ENCODE measurements at places on chromosomes 7 and 10.

- no peak for DNase-seq
These were observed 113.8 kb downstream of the PRPF18 start for GRCh38 chr10:13700473-13701144.

DNA sequence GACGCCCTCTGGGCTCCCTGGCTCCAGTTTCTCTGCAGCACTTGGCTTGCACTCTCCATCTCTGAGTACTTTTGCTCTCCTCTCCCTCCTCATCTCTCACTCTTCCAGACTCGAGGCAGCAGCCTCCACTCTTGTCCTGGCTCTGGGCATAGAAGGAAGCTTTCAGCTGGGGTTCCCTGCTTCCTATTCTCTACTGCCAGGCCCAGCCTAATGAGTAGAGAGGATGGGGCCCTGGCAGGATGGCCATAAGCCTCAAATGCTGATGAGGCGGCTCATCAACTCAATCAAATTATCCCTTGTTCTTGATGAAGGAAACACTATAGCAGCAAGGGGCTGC is 55.8 kb downstream of the NEURL1 start:
- DNase-seq: no peak

DNA sequence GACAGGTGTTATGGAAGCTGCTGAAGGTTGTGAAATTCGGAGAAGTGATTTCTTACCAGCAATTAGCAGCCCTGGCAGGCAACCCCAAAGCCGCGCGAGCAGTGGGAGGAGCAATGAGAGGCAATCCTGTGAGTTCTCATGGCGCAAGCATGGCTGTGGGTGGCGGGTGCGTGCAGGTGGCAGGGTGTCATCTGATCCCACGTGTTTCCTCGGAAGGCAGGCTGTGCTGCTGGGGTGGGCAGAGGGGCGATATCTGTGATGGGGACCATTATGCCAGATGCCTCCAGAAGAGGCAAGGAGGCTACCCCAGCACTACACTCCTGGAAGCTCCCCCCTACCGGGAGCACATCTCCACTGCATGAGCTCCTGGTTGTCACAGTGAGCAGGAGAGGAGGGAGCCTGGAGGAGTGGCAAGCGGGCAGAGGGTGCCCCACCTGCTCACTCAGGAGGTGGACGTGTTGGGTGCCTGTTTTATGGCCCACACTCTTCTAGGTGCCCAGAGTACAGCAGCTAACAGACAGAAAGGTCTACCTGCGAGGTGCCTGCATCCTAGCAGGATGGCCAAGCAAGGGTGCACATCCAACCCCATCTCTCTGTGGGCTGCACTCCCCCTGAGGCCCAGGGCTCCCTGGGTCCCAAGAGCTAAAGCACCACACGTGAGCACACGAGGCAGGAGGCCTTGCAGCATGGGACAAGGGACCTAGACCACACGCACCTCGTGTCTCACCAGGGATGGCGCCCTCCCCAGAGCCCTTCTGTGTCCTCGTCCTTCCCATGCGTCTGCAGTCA is 204.7 kb downstream of the EBF3 start:
- DNase-seq: no peak

DNA sequence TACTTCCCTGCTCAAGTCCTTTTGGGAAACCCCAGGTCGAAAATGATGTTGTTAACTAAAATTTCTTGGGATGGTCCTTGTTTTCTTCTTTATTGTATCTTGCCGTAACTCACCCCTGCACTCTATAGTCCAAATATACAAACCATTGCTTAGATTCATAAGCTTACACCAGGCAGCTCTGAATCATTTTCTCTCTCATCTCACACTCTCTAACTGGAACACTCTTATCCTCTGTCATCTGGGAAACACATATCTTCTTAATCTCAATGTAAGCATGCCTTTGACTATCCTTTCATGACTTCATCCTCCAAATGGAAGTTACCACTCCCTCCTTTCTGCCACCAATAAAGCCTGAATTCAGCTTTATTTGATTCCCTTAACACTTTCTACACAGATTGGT is 175.8 kb upstream of the ANK3 start:
- no peak for DNase-seq

DNA sequence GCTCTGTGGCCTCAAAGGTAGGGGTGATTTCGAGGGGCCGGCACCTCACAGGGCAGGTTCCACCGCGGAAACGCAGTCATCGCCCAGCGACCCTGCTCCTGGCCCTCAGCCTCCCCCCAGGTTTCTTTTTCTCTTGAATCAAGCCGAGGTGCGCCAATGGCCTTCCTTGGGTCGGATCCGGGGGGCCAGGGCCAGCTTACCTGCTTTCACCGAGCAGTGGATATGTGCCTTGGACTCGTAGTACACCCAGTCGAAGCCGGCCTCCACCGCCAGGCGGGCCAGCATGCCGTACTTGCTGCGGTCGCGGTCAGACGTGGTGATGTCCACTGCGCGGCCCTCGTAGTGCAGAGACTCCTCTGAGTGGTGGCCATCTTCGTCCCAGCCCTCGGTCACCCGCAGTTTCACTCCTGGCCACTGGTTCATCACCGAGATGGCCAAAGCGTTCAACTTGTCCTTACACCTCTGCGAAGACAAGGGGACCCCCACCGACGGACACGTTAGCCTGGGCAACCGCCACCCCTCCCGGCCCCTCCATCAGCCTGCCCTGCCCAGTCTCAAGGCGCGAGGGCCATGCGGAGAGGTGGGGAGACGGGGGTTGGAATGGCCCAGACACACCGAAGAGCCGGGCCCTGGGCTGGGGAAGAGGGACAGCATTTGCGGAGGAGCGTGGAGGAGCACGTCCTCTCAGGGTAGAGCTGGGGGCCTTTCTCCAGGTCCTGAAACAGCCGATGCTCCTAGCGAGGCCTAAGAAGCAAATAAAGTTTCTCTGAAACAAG is 6.0 kb downstream of the SHH start:
- DNase-seq: no peak

DNA sequence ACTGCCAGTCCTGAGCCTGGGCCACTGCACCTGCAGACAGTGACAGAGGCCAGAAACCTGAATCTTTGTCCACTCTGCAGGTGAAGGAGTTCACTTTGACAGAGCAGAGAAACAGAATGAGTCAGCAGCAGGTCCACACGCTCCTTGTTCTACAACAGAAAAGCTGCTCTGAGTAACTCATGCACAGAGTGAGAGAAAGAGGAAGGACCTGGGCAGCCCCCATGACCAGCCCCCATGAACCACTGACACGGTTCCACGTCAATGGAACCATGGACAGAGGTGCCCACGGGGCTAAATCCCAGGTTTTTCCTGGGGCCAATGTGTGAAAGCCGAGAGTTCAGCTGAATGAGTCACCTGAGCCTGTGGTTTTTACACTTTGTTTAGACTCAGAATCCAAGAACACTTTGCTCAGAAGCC is 40.8 kb upstream of the CTBP2 start:
- DNase-seq: peak; percentile 76

DNA sequence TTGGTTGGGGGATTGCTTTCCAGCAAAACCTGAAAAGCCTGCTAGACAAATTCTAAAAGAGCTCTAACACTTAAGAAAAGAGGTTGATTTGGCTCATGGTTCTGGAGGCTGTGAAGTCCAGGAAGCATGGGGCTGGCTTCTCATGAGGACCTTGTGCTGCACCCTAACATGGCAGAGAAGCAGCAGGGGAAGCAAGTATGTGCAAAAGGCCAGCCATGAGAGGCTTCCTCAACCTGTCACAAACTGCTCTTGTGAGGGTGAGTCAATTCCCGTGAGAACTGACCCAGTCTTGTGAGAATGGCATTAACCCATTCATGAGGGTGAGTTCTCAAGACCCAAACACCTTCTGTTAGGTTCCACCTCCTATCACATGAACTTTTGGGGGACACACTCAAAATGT is 54.3 kb upstream of the IGFBP3 start:
- DNase-seq: no peak

GRCh38 chr10:124217906-124218804 is 124.8 kb upstream of the CHST15 start:
- peak; percentile 3 for DNase-seq

- DNase-seq: no peak
These were observed 19.9 kb downstream of the ANTXRL start for GRCh38 chr10:46306516-46307184.

- no peak for DNase-seq
These were observed 47.9 kb upstream of the CNPY1 start for GRCh38 chr7:155594163-155594732.

GRCh38 chr7:140214075-140214684 is 37.4 kb upstream of the KDM7A start:
- peak; percentile 67 for DNase-seq

DNA sequence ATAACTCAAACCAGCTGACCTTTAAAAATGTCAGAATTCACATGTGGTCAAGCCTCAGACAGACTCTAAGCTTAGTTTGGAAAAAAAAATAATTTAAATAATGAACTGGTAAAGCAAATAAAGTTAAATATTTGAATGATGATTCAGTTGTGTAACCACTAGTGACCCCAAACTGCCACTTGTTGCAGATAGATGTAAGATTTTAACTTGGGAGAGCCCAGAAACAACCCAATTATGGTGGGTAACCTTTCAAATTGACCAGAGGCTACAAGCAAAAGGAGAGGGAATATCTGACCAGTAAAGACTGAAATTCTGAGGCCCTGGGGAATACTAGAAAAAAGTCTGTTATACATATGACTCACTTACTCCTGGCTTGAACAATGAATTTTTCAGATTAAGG is 268.1 kb downstream of the HPSE2 start:
- no peak for DNase-seq

DNA sequence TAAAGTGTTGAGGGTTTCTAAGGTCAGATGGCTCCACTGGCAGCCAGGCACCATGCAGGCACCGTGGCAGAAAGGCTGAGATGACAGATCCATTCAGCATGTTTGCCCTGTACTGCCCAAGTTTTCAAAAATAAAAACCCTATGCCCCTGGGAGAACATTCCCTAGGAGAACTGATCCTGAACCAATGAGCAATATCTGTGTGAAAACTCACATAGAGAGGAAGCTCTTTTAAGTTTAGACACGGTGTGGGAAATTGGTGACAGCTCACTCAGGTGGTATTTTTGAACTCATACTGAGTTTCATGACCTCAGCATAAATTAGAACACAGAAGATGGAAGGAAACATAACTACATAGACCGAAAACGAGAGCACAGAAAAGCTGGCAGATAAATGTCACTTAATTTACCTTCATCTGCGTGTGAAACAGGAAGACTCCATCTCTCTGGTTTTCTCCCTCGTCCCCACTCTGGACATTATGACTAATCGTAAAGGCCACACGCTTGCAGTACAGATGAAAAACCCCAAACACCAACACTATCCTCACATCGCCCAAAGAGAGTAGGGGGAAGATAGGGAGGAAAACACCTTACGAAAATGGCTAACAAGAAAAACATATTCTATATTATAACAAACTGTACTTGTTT is 127.8 kb downstream of the ICA1 start:
- peak; percentile 12 for DNase-seq

DNA sequence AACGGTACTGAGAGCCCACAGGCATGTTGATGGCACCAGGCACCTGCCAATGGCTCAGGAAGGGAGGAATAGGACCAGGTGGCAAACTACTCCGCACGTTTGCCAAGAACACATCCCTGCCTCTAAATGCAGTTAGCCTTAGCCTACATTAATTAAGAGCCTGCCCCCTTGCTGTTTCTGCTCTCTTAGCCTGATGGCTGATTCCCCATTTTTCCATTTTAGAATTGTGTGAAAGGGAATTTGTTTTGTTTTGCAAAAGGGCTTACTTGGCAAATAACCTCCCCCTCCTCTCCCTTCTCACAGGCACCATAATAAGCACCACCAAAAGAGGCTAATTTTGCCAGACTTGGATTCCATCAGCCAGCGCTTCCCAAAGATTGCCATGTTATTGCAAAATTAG is 1203.2 kb downstream of the SORCS3 start:
- DNase-seq: no peak

- DNase-seq: no peak
These were observed 31.4 kb downstream of the SVIL start for GRCh38 chr10:29603223-29603896.

GRCh38 chr7:158023157-158023556 is 564.5 kb downstream of the PTPRN2 start:
- no peak for DNase-seq

- DNase-seq: no peak
These were observed 1197.7 kb upstream of the CELF2 start for GRCh38 chr10:9819756-9820494.

GRCh38 chr7:33243319-33243881 is 114.0 kb downstream of the BBS9 start:
- DNase-seq: peak; percentile 63

DNA sequence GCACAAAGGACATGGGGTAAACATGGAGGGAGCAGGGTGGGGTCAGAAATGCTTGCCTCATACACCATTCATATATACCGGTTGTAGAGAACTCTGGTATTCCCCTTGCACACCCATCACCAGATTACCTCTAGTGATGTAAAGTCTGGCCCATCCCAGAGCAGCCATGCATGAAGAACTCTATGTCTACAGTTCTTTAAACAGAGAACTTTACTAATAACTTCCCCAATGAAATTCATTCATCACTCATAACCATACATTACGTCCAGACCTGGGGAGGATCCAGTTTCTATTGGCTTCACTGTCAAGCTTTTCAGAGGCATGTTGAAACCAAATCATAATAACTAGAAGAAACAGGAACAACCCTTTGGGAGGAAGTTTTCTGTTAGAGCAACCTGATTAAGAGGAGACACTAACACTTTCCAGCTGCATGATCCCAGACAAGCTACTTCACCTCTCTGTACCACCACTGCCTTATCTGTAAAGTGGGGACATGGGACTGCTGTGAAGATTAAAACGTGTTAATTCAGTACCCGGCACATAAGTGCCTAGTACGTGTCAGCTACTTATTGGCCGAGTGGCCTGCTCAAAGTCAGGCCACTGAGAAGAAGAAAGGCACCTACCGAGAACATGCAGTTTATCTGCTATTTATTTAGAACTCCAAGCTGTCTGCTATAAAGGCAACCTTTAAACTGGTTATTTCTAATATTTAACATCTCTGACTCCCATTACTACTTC is 59.7 kb downstream of the IGF2BP3 start:
- no peak for DNase-seq

GRCh38 chr10:230758-231157 is 95.5 kb downstream of the ZMYND11 start:
- DNase-seq: peak; percentile 27

DNA sequence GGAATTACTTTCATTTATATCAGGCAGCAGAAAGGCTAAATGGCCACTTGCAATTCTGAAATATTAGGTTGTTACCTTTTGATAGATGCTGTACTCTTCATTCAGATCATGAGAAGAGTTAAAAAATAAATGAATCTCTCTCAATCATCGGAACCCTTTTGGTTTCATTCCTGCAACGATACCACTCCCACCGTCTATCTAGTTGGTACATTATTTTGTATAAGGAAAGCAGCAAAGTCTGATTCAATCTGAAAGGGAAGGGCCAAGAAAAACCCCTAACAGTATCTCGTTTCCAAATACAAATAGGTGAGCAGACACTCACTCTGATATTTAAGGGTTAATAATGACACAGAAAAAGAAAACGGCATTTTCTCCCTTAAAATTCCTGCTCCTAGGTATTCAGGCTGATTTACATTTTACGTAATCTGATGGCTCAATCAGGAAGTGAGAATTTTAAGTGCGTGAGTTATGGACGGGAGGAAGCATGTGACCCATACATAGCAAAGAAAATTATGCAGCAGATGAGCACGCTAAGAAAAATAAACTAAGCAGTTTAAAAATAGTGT is 209.4 kb upstream of the KLF14 start:
- DNase-seq: peak; percentile 69

- DNase-seq: no peak
These were observed 1272.8 kb downstream of the TYW1 start for GRCh38 chr7:68269405-68269804.
